AG09309 (cell line): ENCODE measurements at places on chromosomes 3 and 15.

DNA sequence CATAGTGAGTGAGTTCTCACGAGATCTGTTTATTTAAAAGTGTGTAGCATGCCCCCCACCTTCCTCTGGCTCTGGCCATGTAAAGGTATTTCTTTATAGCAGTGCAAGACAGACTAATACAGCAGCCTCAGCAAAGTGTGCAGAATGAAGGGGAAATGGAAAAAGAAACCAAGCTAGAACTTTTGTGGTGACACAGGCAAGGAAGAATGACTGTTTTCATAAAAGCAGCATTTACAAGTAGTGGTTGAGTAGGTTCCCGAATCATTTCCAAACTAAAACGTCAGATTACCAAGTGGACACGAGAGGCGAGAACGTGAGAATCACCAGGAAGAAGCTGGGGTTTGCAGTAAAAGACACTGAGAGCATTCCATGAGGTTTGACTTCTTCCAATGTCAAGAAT lies 100.2 kb upstream of the AKAP13 start:
- DNase-seq: no peak

DNA sequence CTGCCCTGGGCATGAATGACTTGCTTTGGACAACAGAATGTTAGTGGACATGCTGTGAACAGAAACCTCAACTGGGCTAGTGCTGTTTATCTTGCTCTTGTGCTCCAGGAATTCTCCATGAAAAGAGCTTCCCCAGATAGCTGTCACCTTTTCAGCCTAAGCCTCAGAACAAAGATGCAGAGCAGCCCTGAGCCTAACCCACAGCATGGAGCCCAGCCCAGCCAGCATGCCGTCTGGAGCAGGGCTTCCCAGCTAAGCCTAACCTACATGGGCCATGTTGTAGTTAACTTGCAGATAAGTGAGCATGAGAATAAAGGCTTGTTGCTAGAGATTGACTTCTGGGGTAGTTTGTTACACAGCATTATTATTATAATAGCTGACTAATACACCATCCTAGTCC lies 48.9 kb downstream of the SCN5A start:
- no peak for DNase-seq

- no peak for DNase-seq
These were observed at the start of gene CCDC33 for GRCh38 chr15:74235962-74236361. CCDC33 (plus strand) TSS chr15:74236326; CDS start chr15:74236720, 394 bp downstream.

- no peak for DNase-seq
These were observed 64.6 kb upstream of the ATP2C1 start for GRCh38 chr3:130828948-130829947.
